AG09319 (cell line): ENCODE measurements at places on chromosomes 16 and 17.

- peak; percentile 96 for DNase-seq
These were observed 65.5 kb upstream of the CREBBP start for GRCh38 chr16:3945751-3946603.

DNA sequence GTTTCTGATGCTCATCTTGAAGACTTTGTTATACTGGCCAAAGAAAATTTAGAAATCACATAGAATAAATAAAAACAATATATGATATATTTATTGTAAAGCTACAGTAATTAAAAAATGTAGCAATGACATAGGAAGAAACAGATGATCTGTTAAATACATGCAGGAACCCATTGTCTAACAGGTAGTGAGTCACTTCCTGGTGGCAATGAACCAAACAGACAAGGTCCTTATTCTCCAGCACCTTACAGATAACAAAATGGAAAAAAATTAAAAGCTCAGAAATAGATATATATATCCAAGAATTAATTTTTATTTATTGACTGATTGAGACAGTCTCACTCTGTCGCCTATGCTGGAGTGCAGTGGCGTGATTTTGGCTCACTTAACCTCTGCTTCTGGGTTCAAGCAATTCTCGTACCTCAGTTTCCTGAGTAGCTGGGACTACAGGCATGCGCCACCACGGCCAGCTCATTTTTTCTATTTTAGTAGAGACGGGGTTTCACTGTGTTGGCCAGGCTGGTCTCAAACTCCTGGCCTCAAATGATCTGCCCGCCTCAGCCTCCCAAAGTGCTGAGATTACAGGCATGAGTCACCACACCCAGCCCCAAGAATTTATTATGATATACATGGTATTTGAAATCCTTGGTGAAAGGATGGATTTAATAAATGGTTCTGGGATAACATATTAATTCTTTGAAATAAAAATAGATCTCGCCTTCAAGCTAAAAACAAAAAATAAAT, 7.5 kb downstream of the NETO2 start:
- DNase-seq, result no peak

DNA sequence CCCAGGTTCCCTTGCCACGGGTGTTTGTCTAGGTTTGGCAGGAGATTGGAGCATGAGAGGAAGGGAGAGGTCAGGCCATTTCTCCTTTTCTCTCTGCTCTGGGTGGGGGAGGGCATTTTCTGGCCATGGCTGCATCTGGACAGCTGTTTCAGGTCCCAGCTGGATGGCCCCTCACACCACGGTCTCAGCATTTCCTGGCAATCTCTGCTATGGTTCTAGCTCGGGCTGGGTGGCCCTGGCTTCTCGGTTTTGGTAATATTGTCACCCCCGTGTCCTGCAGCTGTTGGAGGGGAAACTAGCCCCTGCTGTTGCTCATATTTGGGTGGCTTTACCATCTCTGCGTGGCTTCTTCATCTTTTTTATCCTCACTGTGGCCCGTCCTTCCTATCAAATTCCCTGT, 11.5 kb upstream of the NLRP1 start:
- DNase-seq, result no peak

DNA sequence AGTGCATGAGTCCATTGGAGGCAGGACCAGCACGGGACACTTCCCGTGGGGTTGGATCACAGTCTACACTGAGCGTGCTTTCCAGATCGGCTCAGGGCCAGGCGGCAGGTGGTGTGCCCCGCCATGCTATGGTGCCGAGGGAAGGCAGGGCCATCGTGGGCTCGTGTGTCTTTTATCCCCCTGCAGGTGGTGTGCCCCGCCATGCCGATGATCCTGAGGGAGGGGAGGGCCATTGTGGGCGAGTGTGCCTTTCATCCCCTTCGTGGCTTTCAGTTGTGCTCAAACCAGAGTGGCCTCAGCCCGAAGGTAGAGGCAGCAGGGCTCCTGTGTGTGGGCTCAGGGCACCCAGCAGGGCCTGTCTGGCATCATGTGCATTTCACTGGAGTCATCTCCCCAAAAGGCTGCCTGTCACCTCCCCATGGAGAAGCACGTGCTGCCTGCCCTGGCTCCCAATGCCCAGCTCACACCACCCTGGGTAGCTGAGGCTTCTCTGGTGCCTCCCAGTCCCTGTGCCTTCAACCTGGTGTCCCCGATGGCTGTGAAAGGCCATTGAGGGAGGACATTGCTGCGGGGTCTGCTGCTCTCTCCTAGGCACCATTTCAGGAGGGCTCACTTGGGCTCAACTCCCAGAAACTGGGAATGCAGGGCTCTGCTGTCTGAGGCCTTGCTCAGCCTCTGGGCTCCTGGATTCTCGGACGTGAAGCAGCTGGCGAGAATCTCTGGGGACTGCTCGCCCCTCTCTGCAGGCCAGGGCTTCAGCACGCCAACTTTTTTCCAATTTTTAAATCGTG, 207.6 kb downstream of the NPIPB11 start:
- no peak for DNase-seq

DNA sequence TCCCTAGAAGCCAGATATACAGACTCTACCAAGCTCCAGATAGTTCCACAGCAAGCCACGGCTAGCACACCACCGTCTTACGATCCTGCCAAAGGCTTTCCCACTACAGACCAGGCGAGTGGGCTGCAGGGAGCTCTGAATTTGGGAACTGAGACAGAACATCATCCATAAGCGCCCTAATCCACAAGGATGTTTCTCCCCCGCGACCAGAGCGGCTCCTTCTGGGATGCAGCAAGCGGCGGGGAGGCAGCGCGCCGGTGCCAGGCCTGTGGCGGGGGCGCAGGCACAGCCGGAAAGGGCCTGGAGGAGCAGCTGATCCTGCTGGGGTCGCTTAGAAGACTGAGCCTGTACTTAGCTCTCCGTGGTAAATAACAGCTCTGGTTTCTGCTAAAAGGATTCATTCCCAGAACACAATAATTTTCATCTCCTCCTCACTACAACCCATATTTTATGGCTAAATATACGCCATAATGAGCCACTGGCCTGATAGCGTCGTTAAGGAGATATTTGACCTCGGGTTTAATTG, 16.2 kb upstream of the FOXF1 start:
- DNase-seq, result no peak

DNA sequence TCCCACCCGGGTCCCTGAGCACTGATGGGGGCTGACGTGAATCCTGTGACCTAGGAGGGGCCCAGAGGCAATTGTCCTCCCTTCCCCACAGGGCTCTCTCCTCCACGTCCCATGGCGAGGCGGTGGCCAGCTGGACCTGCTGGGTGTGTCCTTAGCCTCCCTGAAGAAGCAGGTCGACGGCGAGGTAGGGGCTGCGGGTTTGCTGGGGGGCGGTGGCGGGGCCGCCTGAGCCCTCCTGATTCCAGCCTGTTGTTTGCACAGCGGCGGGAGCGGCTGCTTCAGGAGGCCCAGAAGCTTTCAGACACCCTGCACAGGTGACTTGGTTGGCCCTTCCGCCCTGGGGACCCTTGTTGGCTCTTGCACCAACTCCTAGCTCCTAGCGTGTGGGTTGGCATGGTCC, 1.7 kb downstream of the CHTF18 start:
- DNase-seq, result no peak

DNA sequence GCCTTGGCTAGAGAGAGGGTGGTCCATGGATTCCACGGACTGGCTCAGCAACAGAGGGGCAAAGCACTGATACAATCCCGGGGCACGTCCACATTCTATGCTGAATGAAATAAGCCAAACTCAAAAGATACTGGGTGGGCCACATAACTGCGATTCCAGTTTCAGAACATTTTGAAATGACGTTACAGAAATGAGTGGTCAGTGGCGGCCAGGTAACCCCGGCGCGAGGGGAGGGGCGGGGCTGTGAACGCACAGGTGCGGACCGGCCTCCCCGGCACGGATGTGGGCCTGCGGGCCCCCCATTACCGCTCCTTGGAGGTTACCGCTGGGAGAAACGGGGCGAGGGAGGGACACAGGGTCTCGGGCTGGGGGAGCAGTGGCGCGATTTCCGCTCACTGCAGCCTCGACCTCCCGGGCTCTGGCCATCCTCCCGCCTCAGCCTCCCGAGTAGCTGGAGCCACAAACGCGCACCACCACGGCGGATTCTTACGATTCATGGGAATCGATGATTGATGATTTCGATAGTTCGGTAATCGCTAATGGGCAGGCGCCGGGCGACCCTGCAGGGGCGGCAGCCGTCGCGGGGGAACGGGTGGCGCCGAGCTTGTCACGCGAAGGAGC, 559 bp downstream of the MVD start:
- DNase-seq, result no peak

DNA sequence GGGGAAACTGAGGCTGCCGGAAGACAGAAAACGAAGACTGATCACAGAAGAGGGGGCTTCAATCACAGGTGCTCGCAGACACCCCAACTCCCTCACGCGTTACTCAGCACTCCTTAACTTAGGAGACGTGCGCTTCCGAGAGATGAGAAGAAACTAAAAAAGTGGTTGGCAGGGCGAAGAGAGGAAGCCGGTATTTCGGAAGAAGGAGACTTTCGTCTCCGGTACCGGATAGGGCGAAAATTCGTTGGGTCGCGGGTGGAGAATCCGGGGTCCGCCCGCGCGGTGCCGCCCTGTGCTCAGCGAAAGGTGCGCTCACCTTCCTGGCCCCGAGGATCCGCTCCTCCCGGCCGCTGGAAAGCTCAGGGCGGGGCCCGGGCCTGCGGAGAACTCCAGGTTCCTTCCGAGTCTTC, 917 bp upstream of the TBX2 start:
- no peak for DNase-seq

DNA sequence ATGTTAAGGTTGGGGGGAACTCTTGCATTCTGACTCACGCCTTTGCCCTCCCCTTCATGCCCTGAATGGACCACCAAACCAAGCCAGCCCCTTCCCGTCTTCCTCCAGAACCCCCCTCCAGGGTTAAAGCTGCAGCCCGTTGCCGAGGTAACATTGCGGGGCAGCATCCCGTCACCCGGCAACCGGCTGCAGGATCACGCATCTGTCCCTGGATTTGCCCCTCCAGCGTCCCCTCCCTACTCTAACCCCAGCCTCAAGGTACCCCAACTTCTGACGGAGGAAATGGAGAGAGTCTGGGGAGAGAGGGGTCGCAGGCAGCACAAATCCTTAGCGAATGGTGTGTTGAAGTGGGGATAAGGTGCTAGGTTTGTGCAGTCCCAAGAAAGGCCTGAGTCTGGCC, 563 bp upstream of the NLGN2 start:
- DNase-seq, result no peak

DNA sequence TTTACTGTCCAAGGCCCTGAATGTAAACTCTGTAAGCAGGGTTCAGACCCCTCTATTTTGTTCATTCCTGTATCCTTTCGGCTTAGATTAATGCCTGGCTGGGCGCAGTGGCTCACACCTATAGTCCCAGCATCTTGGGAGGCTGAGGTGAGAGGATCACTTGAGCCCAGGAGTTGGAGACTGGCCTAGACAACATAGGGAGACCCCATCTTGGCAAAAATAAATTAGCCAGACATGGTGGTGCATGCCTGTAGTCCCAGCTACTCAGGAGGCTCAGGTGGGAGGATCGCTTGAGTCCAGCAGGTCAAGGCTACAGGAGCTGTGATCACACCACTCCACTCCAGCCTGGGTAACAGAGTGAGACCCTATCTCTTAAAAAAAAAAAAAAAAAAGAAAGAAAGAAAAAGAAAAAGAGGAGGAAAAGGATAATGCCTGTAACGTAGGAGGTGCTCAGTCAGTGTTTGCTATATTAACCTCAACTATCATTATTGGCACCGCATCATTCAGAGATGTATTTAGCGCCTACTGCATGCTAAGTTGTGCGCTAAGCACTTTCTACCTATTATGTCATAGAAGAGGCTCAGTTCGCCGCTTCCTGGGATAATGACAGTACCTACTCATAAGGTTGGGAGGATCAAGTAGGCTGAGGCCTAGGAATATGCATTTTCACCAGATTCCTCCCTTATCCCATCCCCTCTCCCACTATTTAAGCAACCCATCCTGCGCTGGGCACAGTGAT, 5.0 kb downstream of the SOCS1 start:
- no peak for DNase-seq

DNA sequence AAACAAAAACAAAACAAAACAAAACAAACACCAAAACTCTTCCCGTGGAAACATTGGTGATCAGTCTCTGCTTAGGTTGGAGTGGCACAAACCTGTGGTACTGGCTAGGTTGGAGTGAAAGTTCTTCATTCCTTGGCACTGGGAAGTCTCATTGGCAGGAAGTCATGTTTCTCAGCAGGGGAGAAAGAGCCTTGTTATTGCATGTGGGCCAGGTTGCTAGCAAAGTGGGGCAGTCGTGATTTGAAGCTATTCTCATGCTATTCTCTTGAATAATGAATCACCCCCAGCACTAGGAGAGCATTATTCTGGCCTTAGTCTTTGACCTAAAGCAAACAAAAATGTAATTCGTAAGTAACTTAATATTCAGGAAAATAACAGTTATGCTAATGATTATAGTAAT, 24.3 kb upstream of the B4GALNT2 start:
- peak; percentile 35 for DNase-seq

DNA sequence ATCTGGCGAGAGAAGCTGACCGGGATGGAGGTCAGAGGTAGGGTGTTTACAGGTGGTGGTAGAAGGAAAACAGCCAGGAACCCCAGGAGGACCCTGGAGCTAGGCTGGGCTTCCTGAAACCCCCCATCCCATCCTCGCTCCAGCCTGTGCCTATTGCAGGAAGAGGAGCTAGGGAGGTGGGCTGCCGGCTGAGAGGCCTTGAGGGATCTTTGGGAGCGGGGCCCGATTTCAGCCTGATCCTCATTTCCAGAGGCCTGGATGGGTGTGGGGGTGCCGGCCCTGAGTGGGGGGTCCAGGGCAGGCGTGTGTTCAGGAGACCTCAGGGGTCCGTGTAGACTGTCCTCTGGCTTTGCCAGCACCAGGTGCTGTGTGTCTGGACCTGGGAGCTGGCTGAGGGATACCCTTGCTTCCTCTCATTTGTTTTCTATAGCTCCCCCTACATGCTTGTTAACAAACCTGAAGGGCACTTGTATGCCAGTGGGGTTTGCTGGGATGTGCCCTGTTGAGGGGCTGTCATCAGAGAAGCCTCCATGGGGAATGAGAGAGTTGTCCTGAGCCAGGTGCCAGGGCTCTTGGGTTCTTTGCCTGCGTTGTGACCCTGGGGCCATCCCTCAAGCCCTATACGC, 18.9 kb upstream of the RAP1GAP2 start:
- no peak for DNase-seq

GRCh38 chr17:20952183-20952582, 90.6 kb downstream of the USP22 start:
- no peak for DNase-seq

DNA sequence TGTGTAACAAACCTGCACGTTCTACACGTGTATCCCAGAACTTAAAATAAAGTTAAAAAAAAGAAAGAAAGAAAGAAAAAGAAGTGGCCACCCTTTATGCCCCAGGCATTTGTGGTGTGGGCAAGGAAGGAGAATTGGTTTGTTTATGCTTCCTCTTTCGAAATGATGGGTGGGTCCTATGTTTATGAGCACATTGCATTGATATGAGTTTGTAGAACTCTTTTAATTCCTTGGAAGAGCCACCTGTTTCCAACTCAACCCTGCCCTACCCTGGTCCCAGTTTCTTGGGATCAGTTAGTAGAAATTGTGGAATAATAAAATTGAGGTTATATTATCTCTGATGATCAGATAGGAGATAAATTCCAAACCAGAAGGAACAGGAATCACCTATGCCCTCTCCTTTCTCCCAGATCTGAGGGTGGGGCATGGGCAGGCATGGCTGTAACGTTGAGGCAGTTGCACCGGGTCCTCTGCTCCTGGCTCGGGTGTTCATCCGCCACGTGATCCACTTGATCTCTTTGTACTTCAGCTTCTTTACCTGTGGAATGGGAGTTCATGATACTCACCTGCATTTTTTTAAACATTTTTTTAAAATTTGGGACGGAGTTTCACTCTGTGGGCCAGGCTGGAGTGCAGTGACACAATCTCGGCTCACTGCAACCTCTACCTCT, 15.9 kb downstream of the CHAD start:
- no peak for DNase-seq

GRCh38 chr16:70651524-70651923, 5.2 kb downstream of the IL34 start:
- DNase-seq, result no peak
